ENCODE measurements at places on chromosomes 5 and 9.

GRCh38 chr5:139738193-139739149 is 57.1 kb upstream of the PSD2 start:
- DNase-seq: no peak

- DNase-seq: no peak
Measured at GRCh38 chr5:166346726-166347374, 1944.6 kb upstream of the WWC1 start.

GRCh38 chr5:39714036-39714698 is 289.4 kb upstream of the DAB2 start:
- peak; percentile 75 for DNase-seq

DNA sequence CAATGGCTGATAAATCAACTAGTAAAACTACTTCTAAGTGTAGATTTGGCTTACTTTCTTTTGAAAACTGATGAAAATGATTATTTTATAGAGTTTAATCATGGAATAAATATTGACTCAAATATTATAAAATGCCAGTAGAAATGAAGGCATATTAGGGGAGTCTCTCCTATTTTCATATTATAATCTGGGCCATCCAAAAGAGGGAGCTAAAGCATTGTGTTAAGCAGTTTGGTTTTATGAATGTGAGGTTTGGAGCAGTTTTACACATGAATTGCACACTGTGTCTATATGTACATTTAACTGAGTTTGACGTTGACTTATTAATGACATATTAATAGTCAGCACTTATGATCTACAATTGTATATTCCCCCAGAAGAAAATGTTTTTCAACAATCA is 17.4 kb downstream of the CDH9 start:
- DNase-seq: peak; percentile 27

GRCh38 chr9:112012026-112012902 is 115.7 kb downstream of the UGCG start:
- DNase-seq: peak; percentile 95

- DNase-seq: no peak
Measured at GRCh38 chr9:1284727-1285126, 234.6 kb downstream of the DMRT2 start.

DNA sequence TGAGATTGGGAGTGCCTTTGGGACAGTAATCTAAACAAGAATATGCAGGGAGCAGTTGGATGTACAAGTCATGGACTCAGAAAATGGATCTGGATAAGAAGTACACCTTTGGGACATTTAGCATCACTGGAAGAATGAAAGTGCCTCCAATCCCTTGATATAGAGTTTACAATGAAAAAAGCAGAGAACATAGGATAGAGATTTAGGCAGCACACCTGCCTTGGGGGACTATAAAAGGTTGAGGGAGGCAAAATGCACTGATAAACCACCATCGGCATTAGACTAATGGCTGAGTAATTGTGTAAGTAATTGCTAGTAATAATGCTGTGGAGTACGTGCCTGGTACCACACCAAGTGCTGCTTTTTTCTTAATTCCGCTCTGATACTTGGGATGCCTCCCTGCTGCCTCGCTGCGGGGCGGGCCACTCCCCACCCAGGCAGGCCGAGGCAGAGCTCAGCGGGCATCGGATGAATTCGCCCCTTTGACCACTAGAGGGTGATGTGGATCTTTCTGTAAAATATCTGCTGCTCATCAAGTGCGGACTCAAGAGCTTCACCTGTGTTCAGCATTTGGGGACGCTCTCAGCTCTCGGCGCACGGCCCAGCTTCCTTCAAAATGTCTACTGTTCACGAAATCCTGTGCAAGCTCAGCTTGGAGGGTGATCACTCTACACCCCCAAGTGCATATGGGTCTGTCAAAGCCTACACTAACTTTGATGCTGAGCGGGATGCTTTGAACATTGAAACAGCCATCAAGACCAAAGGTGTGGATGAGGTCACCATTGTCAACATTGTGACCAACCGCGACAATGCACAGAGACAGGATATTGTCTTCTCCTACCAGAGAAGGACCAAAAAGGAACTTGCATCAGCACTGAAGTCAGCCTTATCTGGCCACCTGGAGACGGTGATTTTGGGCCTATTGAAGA is 99.9 kb downstream of the ANKRD18B start:
- DNase-seq: peak; percentile 66

DNA sequence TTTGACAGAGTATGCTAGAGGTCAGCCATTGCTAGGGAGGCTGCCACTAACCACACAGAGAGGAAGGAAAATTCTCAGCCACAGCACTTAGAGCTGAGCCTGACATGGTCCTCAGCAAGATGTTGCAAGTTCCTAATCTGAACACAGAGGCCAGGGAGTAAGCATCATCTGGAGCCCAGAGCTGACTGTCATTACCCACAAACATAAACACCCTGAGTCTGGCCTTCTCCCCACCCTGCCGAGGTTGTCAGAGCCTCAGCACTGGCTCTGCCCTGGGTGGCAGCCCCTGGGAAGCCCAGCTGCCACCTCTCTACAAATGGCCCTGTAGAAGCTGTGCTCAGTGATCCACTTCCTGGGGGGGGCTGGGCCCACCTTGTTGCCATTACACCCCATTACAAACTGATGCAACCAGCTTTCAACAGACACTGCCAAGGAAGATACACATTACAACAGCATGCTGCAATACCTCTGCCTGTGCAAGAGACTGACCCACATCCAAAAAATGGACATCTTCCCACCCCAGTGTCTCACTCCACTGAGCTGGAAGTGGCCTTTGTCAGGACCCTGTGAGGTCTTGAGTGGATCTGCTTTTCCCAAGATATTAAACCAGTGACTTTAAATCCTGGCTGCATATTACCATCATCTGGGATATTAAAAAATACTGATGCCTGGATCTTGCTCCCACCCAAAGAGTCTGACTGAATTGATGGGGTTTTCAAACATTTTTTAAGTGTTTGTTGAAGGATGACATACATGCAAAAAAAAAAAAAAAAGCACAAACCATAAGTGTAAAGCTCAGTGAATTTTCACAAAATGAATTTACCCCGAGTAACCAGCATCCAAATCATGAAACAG is 33.0 kb downstream of the IRF1 start:
- peak; percentile 80 for DNase-seq

GRCh38 chr9:132077881-132078698 is 1.6 kb downstream of the MED27 start:
- peak; percentile 27 for DNase-seq

- DNase-seq: no peak
Measured at GRCh38 chr5:89005990-89006389, 123.0 kb upstream of the MEF2C start.

GRCh38 chr9:116718111-116718510 is 31.0 kb downstream of the TRIM32 start:
- no peak for DNase-seq

DNA sequence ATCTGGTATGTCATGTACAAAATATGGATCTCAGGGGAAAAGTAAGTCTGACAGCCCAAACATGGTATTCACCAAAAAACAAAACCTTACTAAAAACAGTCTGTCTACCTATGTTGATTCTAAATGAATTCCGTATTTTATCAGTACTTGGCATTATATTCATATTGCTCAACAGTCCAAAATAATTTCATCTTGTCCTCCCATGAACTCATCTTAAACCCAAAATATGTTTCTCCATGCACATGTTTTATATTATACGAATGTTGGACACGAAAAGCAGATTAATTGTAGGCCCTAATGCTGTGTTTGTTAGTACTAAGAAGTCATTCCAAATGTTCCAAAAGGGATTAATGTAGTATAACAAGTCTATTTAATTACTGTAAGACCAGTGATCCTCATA is 20.1 kb downstream of the NFIB start:
- DNase-seq: no peak

DNA sequence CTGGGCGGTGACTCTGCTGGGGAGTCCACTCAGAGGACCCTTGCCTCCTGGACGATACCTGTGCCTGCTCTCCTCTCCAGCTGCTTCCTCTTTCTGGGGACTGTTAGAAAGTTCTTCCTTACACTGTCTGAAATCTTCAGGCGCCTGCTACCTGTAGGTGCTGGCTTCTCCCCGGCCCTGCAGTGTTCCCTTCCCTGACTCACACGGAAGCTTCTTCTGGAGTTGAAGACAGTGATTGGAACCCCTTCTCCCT is 562 bp downstream of the GSN start:
- no peak for DNase-seq

GRCh38 chr5:168151041-168151440 is 140.4 kb upstream of the WWC1 start:
- DNase-seq: no peak

DNA sequence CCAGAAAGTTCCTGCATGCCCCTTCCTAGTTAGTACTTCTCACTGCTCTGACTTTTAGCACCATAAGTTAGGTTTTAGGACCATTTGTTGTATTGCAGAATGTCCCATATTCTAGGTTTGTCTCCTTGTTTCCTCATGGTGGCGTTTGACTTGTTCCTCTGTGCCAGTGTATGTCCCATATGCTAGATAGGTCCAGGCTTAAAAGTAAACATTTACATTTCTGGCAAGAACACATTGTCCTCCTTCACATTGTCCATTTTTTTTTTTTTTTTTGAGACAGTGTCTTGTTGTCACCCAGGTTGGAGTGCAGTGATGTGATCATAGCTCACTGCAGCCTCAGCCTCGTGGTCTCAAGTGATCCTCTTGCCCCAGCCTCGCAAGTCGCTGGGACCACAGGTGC is 15.4 kb downstream of the TBC1D13 start:
- DNase-seq: no peak

DNA sequence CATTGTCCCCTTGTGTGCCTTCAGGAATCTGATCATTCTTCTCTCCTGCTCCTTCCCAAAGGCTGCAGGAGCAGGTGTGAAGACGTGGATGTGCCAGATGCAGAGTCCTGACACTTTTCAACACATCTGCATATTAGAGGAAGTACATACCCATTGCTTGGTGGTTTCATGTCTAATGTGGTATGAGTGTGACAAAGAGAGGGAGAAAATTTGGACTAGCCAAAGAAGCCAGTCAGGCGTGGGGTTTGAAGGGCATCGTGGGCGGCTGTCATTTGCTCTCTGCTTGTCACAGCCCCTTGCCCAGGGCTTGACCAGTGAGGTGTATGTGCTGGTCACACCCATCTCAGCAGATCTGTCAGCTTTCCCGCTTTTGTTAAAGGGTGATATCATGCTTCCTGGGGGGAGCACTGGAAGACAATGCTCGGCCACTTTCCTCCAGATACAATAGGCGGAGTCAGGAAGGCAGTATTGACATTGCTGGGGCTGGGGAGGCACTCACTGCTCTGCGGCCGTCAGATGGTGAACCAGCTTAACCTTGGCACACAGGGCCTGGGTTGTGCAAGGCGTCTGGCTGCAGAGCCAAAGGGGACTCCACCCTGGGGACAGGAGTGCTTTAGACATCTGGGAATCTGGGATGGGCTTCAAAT is 8.6 kb downstream of the TEK start:
- DNase-seq: peak; percentile 45

DNA sequence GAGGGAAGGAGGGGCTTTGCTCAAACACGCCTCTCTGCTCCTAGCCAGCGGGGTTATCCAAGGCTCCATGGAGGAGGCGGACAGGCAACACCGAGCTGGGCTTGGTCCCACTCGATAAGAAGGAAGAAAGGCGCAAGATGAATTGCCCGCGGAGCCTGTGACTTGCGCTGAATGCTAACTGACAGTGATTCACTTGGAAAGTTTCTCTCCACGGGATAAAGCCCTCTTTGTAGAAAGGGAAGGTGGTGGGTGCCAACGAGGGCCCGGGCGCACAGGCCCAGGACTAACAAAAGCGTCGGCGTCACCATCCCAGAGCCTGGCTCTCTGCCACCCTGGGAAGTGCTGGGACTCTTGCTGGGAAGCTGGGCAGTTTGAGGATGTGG is 76.0 kb downstream of the VAV2 start:
- no peak for DNase-seq

GRCh38 chr5:59328709-59329296 is 564.7 kb downstream of the PDE4D start:
- peak; percentile 67 for DNase-seq

DNA sequence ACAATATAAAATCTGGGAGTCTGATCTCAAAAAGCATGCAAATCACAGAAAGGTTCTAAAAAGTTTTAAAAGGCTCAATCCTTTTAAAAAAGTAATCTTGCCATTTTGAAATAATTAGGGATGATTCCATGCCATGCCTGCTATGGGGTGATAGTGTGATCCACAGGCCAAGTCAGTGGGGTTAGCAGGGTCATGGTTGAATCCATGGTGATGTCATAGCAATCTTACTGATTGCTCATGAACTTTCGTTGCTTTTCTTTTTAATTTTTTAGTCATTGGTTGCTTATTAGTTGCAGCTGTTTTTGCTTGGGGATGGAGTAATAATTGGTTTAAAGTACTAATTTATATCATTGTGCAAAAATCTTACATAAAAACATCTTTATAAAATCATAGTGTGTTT is 485.0 kb downstream of the ENC1 start:
- no peak for DNase-seq

- no peak for DNase-seq
Measured at GRCh38 chr5:23483090-23483489, 24.3 kb upstream of the PRDM9 start.

- DNase-seq: no peak
Measured at GRCh38 chr5:140054086-140054689, 11.1 kb upstream of the NRG2 start.

- no peak for DNase-seq
Measured at GRCh38 chr5:74865256-74865803, 857 bp downstream of the FAM169A start.

DNA sequence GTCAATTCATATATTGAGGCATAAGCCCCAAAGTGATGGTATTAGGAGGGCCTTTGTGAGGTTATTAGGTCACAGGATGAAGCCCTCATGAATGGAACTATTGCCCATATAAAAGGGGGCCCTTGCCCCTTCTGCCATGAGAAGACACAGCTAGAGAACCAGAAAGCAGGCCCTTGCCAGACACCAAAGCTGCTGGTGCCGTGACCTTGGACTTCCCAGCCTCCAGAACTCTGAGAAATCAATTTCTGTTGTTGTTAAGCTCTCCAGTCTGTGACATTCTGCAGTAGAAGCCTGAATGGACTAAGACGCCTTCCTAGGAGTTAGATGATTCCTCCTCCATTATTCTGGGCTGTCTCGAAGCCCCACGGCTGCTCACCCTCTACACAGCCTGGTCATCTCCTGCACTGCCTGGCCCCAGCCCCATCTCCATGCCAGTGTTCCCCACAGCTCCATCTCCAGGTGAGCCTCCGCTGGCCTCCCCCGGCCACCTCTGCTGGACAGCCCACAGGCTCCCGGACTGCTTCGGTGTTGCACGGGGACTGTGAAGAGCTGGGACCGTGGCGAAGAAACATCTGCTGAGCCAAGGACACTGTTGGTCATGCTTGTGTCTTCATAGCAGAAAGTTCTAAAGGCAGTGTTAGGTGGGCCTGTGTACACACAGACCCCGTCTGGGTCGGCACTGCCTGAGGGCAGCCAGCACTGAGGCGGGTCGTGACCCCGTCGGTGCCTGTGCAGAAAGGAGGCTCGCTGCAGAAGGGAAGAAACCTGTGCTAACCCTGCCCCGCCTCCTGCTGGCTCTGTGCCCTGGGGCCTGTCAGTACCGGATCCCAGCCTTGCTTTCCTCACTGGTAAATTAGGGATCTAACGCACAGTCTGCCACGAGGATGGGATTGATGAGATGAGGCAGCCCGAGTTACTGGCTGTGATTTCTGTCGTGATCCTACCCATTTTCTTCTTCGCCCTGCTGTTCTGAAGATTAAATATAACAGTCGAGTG is 55.1 kb upstream of the CNOT6 start:
- DNase-seq: no peak
